Stimulated activated CD4-positive, alpha-beta T cell treated with anti-CD3 and anti-CD28 coated beads, Interleukin-1b, Interleukin-23, amount 100 ng/mL, for 4 hours (primary cell): ENCODE measurements at places on chromosomes 5 and 9.

- no peak for DNase-seq
Measured at GRCh38 chr9:35729700-35730485, 2.1 kb downstream of the TLN1 start.

DNA sequence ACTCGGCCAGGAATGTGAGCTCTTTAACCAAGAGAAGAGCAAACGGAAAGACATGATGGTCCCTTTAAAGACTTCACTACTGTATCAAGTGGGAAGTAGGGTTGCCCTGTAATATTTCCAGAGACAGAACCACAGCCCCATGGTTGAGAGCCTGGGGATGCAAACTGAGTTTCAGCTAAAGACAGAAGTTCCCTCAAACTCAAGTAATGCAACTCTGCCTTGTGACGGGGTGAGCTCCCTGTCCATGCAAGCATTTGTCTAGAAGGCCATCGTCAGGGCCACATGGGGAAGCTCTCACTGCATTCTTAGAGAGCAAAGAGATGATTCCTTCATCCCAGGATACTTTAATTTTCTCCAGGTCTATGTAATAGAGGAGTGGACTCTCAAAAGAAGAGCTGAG is 82.8 kb downstream of the INSYN2B start:
- no peak for DNase-seq

DNA sequence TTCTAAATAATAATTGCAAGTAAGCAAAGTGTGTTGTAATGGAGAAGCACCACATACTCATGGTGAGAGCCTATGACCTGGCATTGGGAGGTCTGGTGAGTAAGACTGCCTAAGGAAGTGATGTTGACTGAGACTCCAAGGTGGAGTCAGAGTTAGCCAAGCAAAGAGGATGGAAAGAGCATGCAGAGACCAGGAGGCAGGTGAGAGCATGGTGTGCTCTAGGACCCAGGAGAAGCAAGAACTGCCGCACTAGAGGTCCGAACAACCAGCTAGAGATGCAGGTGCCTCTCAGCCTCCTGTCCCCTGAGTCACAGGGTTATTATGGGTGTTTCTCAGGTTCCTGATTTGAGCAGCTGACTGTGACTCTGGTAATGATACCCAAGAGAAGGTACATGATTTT is 27.3 kb downstream of the ANP32B start:
- DNase-seq, result no peak

DNA sequence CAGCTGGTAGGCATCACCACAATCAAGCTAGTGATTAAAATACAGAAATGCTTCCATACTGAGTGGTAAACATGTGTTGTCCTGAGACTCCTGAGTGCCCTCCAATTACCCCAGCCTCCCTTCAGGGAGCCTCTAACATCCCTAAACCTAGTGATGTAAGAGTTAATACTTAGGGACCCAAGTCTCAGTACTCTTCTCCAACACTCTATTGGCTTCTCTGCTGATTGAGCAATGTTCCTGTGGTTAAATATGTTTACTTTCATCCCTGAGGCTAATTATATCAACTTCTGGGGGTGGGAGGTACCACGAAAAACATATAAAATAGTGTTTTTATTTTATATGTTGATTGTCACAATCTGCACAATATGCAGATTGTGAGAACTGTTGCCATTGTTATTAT is 5.0 kb downstream of the GRXCR2 start:
- no peak for DNase-seq

- no peak for DNase-seq
Measured at GRCh38 chr5:174599992-174600391, 124.4 kb upstream of the MSX2 start.

DNA sequence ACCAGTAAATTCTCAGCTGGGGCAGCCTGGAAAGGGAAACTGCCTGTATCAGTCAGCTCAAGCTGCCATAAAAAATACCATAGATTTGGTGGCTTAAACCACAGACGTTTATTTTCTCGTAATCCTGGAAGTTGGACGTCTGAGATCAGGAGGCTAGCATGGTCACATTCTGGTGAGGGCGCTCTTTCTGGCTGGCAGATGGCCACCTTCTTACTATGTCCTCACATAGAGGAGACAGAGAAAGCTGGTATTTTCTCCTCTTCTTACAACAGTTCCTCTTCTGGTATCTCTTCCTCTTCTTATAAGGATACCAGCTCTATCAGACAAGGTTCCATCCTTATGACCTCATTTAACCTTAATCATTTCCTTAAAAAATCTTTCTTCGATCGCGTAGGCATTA is 50.5 kb upstream of the RFX3 start:
- no peak for DNase-seq

- no peak for DNase-seq
Measured at GRCh38 chr5:158805195-158805594, 294.5 kb downstream of the EBF1 start.

DNA sequence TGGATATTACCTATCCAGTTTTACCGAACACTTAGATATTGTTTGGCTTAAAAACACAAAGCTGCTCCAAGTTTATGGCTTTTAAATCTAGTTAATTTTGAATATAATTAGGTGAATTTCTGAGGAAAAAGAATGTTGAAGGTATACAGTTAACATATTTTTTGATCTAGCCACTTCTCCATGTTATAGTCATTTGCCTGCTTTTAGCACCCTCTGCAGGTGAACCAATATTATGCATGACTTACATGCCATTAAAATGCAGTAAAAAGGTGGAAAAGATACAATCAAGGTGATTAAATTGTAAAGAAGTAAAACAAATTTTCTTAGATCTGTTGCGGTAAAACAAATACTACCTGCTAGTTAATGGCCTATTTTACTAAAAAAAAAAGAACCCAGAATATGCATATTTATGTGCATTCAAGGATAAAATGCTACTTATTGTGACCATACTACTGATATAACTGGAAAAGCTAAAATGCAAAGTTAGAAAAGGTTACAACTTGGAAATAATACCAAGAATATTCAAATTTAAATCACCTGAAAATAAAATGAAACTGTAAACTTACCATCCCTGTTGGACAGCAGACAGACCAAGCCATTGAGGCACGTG is 132.1 kb downstream of the AP3B1 start:
- DNase-seq, result no peak
